ENCODE measurements at places on chromosomes 2 and 18. TPM values are rescaled to one million over a fixed set of nuclear protein-coding genes. Genes with fewer than 3 reads are reported as not detected.

DNA sequence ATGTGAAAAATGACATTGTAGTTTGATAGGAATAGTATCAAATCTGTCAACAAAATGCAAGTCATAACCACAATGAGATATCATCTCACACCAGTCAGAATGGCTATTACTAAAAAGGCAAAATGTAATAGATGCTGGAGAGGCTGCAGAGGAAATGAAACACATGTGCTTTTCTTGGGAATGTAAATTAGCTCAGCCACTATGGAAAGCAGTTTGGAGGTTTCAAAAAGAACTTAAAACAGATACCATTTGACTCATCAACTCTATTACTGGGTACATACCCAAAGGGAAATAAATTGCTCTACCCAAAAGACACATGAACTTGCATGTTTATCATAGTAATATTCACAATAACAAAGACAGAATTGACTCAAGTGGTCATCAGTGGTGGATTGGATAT, 572.6 kb downstream of the TRIB2 start:
- DNase-seq: no peak

GRCh38 chr2:217107480-217107879, 247.6 kb upstream of the TNP1 start:
- DNase-seq: no peak

DNA sequence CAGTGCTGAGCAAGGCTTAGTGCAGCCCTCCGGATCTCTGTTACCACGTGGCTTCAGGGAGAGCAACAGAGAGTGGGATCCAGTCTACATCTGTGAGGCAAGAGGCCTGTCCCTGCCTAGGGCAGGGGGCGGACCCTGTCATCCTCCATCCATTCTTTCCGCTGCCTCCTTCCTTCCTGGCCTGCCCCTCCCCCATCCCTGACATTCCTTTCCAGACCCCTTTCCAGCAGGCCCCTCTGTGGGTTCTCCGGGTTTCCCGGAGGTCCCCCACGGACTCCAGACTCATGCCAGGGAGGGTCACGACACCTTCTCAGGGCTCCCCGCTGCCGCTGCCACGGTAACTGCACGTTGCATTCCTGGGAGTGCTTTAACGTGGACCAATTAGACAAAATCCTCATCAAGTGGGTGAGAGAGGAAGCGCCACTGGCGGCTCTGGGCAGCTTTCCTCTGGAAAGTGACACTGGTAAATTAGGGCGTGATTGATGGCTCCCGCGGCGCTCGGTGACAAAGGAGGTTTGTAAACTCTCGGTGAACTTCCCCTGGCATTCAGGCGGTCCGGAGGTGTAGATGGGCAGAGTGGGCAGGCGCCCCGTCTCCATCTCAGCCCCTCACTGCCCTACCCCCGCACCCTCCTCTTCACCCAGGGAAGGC, 11.4 kb downstream of the ATOH8 start:
- DNase-seq: no peak

DNA sequence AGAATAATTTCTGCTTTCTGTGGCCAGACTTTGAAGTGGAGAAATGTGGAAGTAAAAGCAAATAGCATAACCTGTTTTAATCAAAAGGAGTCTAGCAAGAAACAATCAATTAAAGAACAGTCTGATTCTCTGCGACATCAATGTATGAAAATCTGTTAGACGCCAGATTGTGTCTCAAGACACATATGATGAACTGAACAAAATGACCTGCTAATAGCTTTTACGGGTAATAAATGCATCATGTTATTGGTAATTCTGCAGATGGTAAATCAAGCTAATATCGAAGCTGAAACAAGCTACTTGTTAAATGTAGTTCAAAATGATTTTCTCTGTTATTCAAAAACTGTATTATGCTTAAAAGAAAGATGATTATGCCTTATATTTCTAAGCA, 208.5 kb upstream of the FIGN start:
- DNase-seq: no peak

- DNase-seq: no peak
Observed at GRCh38 chr18:28541276-28541930, 364.5 kb upstream of the CDH2 start.

DNA sequence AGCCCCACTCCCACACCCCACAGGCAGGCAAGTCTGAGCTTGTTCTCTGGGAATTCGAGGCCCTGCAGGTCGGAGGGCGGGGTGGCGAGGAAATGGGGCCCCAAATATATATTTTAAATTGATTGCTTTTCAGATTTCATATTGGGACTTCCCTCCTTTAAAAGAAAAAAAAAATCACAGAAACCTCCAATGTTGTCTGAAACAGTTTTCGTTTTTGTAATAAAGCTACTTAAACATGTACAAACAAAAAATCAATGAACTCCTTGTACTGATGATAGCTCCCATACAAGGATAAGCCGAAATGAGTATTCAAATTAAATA, 21.5 kb downstream of the THNSL2 start:
- DNase-seq: no peak

GRCh38 chr2:39377226-39377939, 59.7 kb downstream of the MAP4K3 start:
- no peak for DNase-seq

GRCh38 chr2:98160554-98160953, 73.6 kb downstream of the VWA3B start:
- no peak for DNase-seq

GRCh38 chr2:88600038-88600465, 27.2 kb downstream of the EIF2AK3 start:
- DNase-seq: peak; percentile 99

DNA sequence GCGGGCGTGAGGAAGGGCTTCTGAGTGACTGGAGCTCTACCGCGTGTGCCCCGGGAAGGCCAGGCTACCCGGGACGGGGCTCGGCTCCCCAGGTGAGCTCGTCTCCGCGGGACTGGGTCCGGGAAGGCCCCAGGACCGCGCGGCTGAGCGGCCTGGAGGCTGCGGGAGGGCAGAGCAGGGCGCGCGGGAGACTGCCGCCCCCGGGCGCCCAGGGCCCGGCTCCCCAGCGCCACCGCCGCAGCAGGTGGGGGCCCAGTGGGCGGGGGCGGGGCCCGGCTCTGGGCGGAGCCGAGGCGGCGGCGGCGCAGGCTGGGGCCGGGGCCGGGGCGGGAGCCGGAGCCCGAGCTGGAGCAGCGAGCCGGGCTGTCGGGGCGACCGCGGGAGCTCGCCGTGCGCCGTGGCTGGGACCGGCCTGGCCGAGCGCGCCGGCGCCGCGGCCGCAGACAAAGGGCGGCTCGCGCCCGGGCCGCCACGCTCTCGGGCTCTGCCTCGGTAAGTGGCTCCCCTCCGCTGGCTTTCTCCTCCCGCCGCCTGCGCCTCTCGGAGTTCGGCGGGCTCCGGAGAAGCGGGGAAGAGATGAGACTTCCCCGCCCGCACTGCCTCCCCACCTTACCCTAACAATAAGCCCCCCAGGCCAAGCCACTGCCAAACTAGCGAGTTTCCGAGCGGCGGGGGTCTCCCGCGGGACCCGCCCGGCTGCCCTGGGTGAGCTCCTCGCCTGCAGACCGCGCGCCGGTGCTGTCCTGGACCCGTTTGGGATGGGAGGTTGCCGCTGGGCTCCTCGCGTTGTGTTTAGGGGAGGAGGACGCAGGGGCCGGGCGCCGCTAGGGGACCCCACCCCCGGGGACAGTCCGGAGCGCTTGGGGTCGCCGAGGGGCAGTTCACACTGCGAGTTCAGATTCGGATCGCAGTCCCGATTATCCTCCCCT, at the start of gene MAPK4:
MAPK4 (plus strand) TSS at position 336 of the 929 bp plus-strand sequence. CDS start 103,872 bp downstream, outside the sequence.
- DNase-seq: no peak

DNA sequence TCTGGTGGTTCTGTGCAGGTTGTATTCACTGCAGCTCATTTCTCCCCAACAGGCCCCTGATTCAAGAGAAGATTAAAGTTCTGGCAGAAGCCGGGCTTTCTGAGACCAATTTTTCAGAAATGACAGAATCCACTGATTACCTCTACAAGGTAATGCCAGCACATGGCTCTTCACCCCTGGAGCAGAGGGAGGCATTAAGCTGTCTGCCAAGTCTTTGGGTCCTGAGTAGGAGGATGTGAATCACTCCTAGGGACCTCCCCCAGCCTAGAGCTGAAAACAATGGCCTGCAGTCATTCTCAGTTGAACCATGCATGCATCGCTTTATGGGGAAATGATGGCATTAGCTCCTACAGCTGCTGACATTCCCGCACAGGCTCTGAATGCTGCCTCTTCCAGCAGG, 20.5 kb upstream of the RPL37A start:
- peak; percentile 81 for DNase-seq

DNA sequence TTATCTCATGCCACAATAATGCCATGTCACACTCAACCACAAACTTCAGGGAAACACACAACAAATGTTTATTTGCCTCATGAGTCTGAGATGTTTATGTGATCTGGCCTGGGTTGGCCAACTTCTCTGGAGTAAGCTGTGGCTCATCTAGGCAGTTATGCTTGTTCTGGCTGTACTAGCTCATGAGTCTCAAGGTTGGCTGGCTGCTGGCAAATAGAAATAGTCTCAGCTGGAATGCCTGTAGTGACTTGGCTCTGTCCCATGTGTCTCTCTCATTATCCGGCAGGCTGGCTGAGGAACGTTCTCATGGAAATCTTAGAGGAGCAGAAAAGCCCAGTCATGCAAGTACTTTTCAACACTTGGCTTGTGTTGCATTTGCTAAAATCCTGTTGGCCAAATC, 234.9 kb upstream of the CDH2 start:
- DNase-seq: no peak

GRCh38 chr2:28422908-28423741, 30.5 kb downstream of the FOSL2 start:
- no peak for DNase-seq

- DNase-seq: no peak
Observed at GRCh38 chr2:18001671-18002070, 123.2 kb downstream of the KCNS3 start.

GNLY gene
- not detected for total RNA-seq

GREB1 gene
- 4.8 TPM for total RNA-seq

MBD1 gene
- 91.9 TPM for total RNA-seq

SOX11 gene
- 81.7 TPM for total RNA-seq

DSG3 gene
- 0.67 TPM for total RNA-seq

AKAIN1 gene
- not detected for total RNA-seq

DSG4 gene
- not detected for total RNA-seq

NDC80 gene
- total RNA-seq: 4.4 TPM

G6PC2 gene
- not detected for total RNA-seq

Data from kidney epithelial cell (primary cell).